ENCODE measurements at places on chromosomes 1 and 21. TPM values are rescaled to one million over a fixed set of nuclear protein-coding genes. Genes with fewer than 3 reads are reported as not detected.

The KCNA3 gene
- 0.28 TPM for total RNA-seq

The KRTAP10-9 gene
- total RNA-seq: not detected

The QSOX1 gene
- 252 TPM for total RNA-seq

The S100A7A gene
- total RNA-seq: not detected

The SMAP2 gene
- total RNA-seq: 10.4 TPM

The PRRX1 gene
- total RNA-seq: 101 TPM

The ITLN2 gene
- total RNA-seq: 1.4 TPM

The C8A gene
- not detected for total RNA-seq

The PBXIP1 gene
- total RNA-seq: 109 TPM

The RGS8 gene
- 0.28 TPM for total RNA-seq

The OR2T35 gene
- total RNA-seq: not detected

The CTSE gene
- total RNA-seq: not detected

The ROR1 gene
- 7.3 TPM for total RNA-seq

The ATP5PO gene
- 209 TPM for total RNA-seq

The COL8A2 gene
- total RNA-seq: 2.0 TPM

The FCGR2B gene
- total RNA-seq: not detected

The AXDND1 gene
- total RNA-seq: 1.1 TPM

The C4BPB gene
- not detected for total RNA-seq

The USP33 gene
- 78.4 TPM for total RNA-seq

The S100B gene
- 0.28 TPM for total RNA-seq

The KIF26B gene
- total RNA-seq: 9.3 TPM

All from regular cardiac myocyte (primary cell).